ENCODE measurements at places on chromosomes 3 and 15. TPM values are rescaled to one million over a fixed set of nuclear protein-coding genes. Genes with fewer than 3 reads are reported as not detected.

DNA sequence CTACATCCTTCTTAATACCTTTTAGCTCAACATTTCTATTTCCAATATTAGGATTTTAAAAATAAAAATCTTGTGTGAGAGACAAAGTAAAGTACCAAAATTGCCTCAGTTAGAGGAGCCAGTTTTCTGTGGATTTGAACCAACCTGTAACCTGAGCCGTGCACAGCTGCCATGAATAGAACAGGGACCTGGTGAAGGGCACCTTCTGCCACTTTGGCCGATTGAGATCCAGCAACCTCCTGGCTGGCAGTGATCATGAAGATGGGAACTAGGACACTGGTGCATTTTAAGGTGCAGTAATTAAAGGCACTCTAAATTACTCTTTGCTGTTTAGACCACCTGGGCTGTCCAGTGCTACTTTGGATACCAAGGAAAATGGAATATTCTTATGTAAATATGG is 34.3 kb upstream of the TRAK1 start:
- DNase-seq = no peak

FETUB gene
- not detected for total RNA-seq

C3orf22 gene
- total RNA-seq = not detected

ZBBX gene
- total RNA-seq = not detected

GRCh38 chr3:167650459-167650858 is 3.3 kb downstream of the WDR49 start:
- DNase-seq = no peak

SCN11A gene
- total RNA-seq = 0.42 TPM

DNA sequence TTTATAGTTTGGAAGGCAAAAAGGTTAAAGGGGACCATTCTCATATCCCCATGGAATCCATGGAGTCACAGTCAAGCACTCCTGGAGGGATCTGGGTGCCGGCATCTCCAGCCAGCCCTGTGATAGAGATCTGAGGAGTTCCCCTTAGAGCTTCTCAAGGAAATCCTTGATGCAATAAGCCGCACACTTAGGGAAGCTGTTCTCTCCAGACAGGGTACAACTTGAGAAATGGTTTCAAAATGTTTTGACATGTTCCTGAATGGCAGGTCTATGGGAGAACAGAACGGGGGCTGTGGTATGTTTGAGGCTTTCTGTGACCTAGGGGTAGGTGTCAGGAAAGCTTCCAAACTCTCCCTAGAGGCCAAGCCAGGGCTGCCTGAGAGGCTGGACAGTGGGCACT is 292.9 kb downstream of the TLE3 start:
- no peak for DNase-seq

DNA sequence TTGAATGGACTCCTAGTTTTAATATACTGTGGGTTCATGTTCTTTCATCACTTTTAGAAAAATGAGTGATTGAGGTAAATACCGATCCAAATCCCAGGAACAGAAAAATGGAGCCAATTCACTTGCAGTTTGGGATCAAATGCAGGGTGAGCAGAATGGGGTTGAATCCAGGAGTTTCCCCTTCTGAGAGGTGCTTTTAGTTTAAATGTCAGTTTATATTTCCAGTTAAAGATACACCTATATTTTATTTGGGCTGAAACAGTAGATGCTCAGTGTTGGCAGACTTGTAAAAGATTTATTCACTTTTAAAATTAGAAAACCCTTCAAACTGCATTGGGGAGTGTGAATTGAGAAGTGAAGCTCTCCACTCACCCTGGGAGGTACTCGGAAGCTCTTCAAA is 2.6 kb downstream of the TRIM71 start:
- DNase-seq = no peak

TMEM207 gene
- not detected for total RNA-seq
